Activated T-cell treated with anti-CD3 and anti-CD28 coated beads, Interleukin-2, amount 50 U/mL, for 4 hours (primary cell): ENCODE measurements at places on chromosomes 2 and 18. TPM values are rescaled to one million over a fixed set of nuclear protein-coding genes. Genes with fewer than 3 reads are reported as not detected.

The RUFY4 gene
- 0.16 TPM for total RNA-seq

The TRABD2A gene
- 29.4 TPM for total RNA-seq

The NR4A2 gene
- 29.6 TPM for total RNA-seq

The HOXD4 gene
- total RNA-seq = not detected

The ASAP2 gene
- total RNA-seq = 0.22 TPM
